ENCODE measurements at places on chromosomes 13 and 19.
A peak's percentile ranks its signal among the peaks of the same experiment; 100 is the strongest.

- DNase-seq: no peak
- no peak overlapping the region for H3K4me3 ChIP-seq
- no peaks in the 10 kb centered on the region for H3K27me3 ChIP-seq
- H3K36me3 ChIP-seq: no peaks in the 10 kb centered on the region
- peaks cover 9% of the 10 kb centered on the region for H3K4me1 ChIP-seq
- H3K27ac ChIP-seq: peak overlapping the region; percentile 71
Measured at GRCh38 chr13:33257841-33258807, 27.4 kb downstream of the STARD13 start.

- H3K27ac ChIP-seq: no peak overlapping the region
- no peak for DNase-seq
- H3K4me1 ChIP-seq: peaks cover 2% of the 10 kb centered on the region
- no peaks in the 10 kb centered on the region for H3K27me3 ChIP-seq
- H3K36me3 ChIP-seq: no peaks in the 10 kb centered on the region
- H3K4me3 ChIP-seq: no peak overlapping the region
Measured at GRCh38 chr13:75368167-75368566, 113.8 kb downstream of the TBC1D4 start.

DNA sequence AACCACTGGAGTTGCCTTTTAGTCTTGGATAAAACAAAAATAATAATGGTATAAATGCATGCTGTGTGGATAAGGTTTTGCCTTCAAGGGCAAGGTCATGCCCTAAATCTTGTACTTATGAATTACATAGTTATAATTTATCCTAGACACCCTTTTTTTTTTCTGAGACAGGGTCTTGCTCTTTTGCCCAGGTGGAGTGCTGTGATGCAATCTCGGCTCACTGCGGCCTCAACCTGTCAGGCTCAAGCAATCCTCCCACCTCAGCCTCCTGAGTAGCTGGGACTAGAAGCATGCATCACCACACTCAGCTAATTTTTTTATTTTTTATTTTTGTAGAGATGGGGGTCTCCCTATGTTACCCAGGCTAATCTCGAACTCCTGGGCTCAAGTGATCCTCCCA is 7.7 kb upstream of the DACT3 start:
- H3K4me3 ChIP-seq: no peak overlapping the region
- H3K36me3 ChIP-seq: peaks cover 10% of the 10 kb centered on the region
- DNase-seq: no peak
- H3K4me1 ChIP-seq: no peaks in the 10 kb centered on the region

DNA sequence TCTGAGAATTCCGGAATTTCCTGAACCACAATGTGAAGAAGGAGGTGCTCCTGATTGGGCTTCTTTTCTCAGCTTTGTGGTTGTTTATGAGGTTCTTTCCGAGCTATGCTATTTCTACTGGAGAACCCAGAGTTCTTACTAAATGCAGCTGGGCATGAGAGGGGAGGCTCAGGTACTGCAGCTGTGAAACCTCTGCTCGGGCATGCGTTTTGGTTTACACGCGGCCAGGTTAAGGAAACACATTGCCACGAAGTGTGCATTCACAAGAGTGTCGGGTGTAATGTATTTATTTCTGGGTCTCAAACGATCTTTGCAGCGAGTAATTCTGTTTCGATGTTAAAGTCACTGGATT is 661 bp upstream of the MIR17HG start:
- no peaks in the 10 kb centered on the region for H3K36me3 ChIP-seq
- peak overlapping the region; percentile 87 for H3K27ac ChIP-seq
- peak overlapping the region; percentile 92 for H3K4me3 ChIP-seq
- no peak for DNase-seq
- no peaks in the 10 kb centered on the region for H3K4me1 ChIP-seq

DNA sequence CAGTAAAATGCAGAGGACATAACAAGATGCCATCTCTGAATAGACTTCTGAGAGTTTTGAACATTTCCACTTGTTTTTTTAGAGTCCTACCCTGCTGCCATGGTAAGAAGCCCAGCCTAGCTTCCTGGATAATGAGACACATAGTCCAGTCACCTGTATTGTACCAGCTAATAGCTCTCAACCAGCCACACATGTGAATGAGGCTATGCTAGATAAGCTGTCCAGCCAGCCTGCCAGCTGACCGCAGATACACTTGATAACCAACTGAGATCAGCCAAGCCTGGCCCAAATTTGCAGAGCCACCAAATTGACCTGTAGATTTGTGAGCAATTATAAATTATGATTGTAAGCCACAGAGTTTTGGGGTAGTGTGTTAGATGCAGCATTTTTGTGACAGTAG is 10.7 kb downstream of the RFXAP start:
- no peaks in the 10 kb centered on the region for H3K4me1 ChIP-seq
- no peak for DNase-seq
- no peak overlapping the region for H3K4me3 ChIP-seq
- no peaks in the 10 kb centered on the region for H3K27me3 ChIP-seq
- H3K27ac ChIP-seq: no peak overlapping the region
- H3K36me3 ChIP-seq: peaks cover 11% of the 10 kb centered on the region

GRCh38 chr13:44575741-44576350 is at the start of gene TSC22D1:
TSC22D1 (minus strand) TSS chr13:44576330; CDS start chr13:44576074, 256 bp downstream.
- H3K4me3 ChIP-seq: peak within 1 kb of the TSS; percentile 89
- H3K4me1 ChIP-seq: peaks cover 12% of the 10 kb centered on the region
- no peaks in the 10 kb centered on the region for H3K27me3 ChIP-seq
- no peaks in the 10 kb centered on the region for H3K36me3 ChIP-seq

DNA sequence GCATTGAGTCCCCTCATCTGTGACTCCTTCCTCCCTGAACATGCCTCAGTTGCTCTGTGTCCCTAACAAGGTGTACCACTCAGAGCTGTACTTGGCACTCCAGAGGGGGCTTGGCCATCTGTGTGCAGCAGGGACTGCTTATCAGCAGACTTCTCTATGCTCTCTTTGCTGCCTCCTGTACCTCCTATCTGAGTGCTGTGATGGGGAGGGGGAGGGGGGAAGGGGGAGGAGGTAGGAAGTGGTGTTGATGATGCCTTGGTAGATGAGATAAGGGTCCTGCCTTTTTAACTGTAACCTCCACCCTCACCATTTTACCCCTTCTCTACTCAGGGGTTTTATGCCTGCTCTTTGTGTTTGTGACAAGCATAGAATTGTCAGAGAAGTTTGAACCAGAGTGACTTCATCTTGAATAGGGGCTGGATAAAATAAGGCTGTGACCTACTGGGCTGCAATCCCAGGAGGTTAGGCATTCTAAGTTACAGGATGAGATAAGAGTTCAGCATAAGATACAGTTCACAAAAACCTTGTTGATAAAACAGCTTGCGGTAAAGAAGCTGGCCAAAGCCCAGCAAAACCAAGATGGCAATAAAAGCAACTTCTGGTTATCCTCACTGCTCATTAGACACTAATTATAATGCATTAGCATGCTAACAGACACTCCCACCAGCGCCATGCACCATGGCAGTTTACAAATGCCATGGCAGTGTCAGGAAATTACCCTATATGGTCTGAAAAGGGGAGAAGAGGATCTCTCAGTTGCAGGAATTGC is 13.2 kb downstream of the PCDH8 start:
- H3K27me3 ChIP-seq: peaks cover 2% of the 10 kb centered on the region
- H3K4me1 ChIP-seq: no peaks in the 10 kb centered on the region
- DNase-seq: no peak
- H3K36me3 ChIP-seq: no peaks in the 10 kb centered on the region
- H3K4me3 ChIP-seq: no peak overlapping the region
- H3K27ac ChIP-seq: no peak overlapping the region

DNA sequence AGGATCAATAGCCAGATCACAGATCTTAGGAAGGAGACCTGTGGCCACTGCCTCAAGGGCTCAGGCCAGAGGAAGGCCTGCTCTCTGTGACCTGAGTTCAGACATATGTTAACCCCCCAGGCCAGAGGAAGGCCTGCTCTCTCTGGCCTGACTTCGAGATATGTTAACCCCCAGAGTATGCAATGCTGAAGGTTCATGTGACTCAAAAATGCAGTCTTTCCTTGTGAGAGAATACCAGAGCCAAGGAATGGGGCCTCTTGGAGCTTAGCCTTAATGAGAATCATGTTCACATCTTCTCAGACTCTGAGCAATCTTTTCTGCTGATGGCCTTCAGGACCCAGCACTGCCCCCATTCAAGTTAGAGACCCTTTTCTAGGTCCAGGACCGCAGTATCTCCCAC is 36.7 kb downstream of the MBNL2 start:
- no peak for DNase-seq
- H3K36me3 ChIP-seq: peaks cover 3% of the 10 kb centered on the region
- H3K4me3 ChIP-seq: no peak overlapping the region
- H3K27me3 ChIP-seq: no peaks in the 10 kb centered on the region
- H3K4me1 ChIP-seq: peaks cover 26% of the 10 kb centered on the region
- H3K27ac ChIP-seq: peak overlapping the region; percentile 69

- DNase-seq: no peak
- no peaks in the 10 kb centered on the region for H3K4me1 ChIP-seq
- H3K27me3 ChIP-seq: no peaks in the 10 kb centered on the region
- H3K27ac ChIP-seq: no peak overlapping the region
- H3K4me3 ChIP-seq: no peak overlapping the region
- H3K36me3 ChIP-seq: no peaks in the 10 kb centered on the region
Measured at GRCh38 chr19:50768277-50768676, 2.0 kb upstream of the GPR32 start.

DNA sequence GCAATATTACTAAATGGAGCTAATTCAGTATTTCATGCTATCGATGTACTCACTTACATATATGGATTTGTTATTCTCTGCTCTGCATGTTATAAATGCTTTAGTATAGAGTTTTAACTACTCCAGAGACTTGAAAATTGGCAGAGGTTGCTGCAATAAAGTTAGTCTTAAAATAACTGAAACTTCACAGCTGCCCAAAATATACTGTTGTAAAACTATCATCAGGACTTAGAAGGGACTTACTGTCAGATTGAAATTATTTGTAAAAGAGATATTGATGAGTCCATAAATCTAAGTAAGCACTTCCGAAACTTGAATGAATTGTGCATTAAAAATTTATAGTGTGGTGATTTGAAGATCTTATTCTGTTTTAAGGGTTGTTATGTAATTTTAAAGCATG is 1178.2 kb upstream of the PCDH20 start:
- H3K27me3 ChIP-seq: no peaks in the 10 kb centered on the region
- DNase-seq: no peak
- H3K4me1 ChIP-seq: no peaks in the 10 kb centered on the region
- no peaks in the 10 kb centered on the region for H3K36me3 ChIP-seq

GRCh38 chr19:39212375-39212742 is 8.3 kb upstream of the SYCN start:
- H3K4me3 ChIP-seq: no peak overlapping the region
- H3K27ac ChIP-seq: no peak overlapping the region
- DNase-seq: peak; percentile 40
- no peaks in the 10 kb centered on the region for H3K27me3 ChIP-seq

DNA sequence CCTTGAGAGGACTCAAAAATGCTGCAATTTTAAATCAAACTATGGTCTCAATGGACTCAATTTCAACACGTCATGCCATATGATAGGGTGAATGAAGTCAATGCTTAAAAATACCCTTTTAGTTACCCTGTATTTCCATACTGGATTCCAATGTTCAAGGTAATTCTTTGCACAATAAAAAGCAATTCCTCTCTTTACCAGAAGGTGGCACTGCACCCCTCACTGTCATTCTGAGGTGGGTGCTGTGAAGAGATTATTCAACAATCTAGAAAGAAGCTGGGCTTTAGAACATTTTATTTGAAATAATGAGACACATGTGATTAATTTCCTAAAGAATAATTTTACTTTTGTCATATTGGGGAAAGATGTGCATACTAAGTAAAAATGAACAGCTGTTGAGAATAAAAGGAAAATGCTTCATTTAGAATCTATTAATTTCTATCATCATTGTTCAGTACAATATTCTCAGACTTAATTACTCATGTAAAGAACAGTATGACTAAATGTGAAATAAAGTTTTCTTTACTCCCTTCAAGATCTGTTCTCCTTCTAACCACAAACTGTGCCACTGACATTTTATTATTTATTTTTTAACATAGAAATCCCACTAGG is 789.1 kb downstream of the GPC5 start:
- DNase-seq: peak; percentile 69
- no peaks in the 10 kb centered on the region for H3K36me3 ChIP-seq
- H3K27me3 ChIP-seq: no peaks in the 10 kb centered on the region
- H3K27ac ChIP-seq: no peak overlapping the region

DNA sequence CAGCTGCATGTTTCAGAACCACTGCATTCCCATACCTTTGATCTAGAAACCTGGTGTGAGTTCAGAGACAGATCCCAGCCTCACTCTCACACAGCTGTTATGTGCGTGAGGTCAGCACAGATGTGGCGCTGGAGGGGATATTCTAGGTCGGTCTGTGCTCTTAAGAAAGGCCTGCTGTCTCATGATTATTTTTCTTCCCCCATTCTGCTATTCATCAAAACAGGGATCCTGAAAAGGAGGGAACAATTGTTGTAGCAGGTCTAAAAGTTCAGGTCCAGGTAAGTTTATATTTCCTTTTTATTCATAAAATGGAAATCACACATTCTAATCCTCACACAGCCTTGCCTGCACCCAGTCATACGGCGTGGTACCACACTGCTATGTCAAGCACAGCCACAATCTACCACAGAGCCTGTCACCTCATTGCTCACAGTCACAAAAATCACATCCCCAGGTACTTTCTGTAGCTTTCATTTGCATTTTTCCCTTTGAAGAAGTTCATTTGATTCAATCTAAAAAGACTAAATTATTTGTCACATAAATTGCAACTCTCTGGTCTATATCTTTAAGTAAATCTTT is 867 bp downstream of the ZNF546 start:
- no peaks in the 10 kb centered on the region for H3K36me3 ChIP-seq
- peak overlapping the region; percentile 96 for H3K27ac ChIP-seq
- H3K27me3 ChIP-seq: no peaks in the 10 kb centered on the region
- no peaks in the 10 kb centered on the region for H3K4me1 ChIP-seq
- DNase-seq: no peak

- H3K27ac ChIP-seq: no peak overlapping the region
- DNase-seq: no peak
- H3K36me3 ChIP-seq: no peaks in the 10 kb centered on the region
- no peaks in the 10 kb centered on the region for H3K4me1 ChIP-seq
- no peak overlapping the region for H3K4me3 ChIP-seq
Measured at GRCh38 chr13:61406275-61406674, 9.4 kb downstream of the PCDH20 start.

GRCh38 chr13:73987618-73988017 is 146.6 kb downstream of the KLF12 start:
- H3K27ac ChIP-seq: no peak overlapping the region
- DNase-seq: no peak
- no peaks in the 10 kb centered on the region for H3K27me3 ChIP-seq
- peaks cover 3% of the 10 kb centered on the region for H3K36me3 ChIP-seq
- H3K4me3 ChIP-seq: no peak overlapping the region
- H3K4me1 ChIP-seq: no peaks in the 10 kb centered on the region

- DNase-seq: no peak
- H3K27me3 ChIP-seq: no peaks in the 10 kb centered on the region
- H3K4me3 ChIP-seq: no peak overlapping the region
Measured at GRCh38 chr19:10557603-10558197, 8.1 kb downstream of the KRI1 start.

- H3K4me1 ChIP-seq: no peaks in the 10 kb centered on the region
- DNase-seq: no peak
- H3K4me3 ChIP-seq: no peak overlapping the region
- H3K36me3 ChIP-seq: no peaks in the 10 kb centered on the region
- no peak overlapping the region for H3K27ac ChIP-seq
Measured at GRCh38 chr13:58655086-58655485, 1023.5 kb downstream of the PCDH17 start.

Measured in small intestine (tissue), 16 donors.